ENCODE measurements at places on chromosomes 12 and 14. TPM values are rescaled to one million over a fixed set of nuclear protein-coding genes. Genes with fewer than 3 reads are reported as not detected.

The C14orf132 gene
- total RNA-seq, result 20.6 TPM

The CGRRF1 gene
- total RNA-seq, result 8.8 TPM

The HPD gene
- 1.4 TPM for total RNA-seq

The IFT43 gene
- 27.0 TPM for total RNA-seq

The OR4E2 gene
- total RNA-seq, result not detected

The ARPC3 gene
- total RNA-seq, result 136 TPM

The OSGEP gene
- total RNA-seq, result 20.0 TPM

The ABCD2 gene
- under 0.01 TPM for total RNA-seq

The ARHGAP9 gene
- total RNA-seq, result 0.33 TPM

The ACVRL1 gene
- 31.9 TPM for total RNA-seq

The CCDC196 gene
- total RNA-seq, result not detected

The IL23A gene
- not detected for total RNA-seq

The SLC6A13 gene
- 0.30 TPM for total RNA-seq

The PSMD9 gene
- 108 TPM for total RNA-seq

The PAX9 gene
- total RNA-seq, result 0.52 TPM

The EXOC3L4 gene
- total RNA-seq, result 0.39 TPM

The DUSP16 gene
- 5.7 TPM for total RNA-seq

The GLRX5 gene
- 27.7 TPM for total RNA-seq

The C1QL4 gene
- 0.07 TPM for total RNA-seq

The SENP1 gene
- 11.0 TPM for total RNA-seq

The TIMM9 gene
- 17.3 TPM for total RNA-seq

The SALL2 gene
- 5.0 TPM for total RNA-seq

The SLC35E3 gene
- total RNA-seq, result 8.8 TPM

The KRT79 gene
- total RNA-seq, result not detected

The NEUROD4 gene
- not detected for total RNA-seq

The PLBD1 gene
- 0.86 TPM for total RNA-seq

The RNF10 gene
- 189 TPM for total RNA-seq

The IRAK3 gene
- 9.0 TPM for total RNA-seq

The CLEC4C gene
- not detected for total RNA-seq

The MYH6 gene
- not detected for total RNA-seq

The ACOT6 gene
- not detected for total RNA-seq

The ST8SIA1 gene
- 2.2 TPM for total RNA-seq

The PLCZ1 gene
- not detected for total RNA-seq

Measured in smooth muscle cell of the pulmonary artery (primary cell).